ENCODE measurements at places on chromosomes 3 and 15.

- no peak for DNase-seq
Measured at GRCh38 chr3:73753985-73754384, 129.2 kb upstream of the PDZRN3 start.

GRCh38 chr3:89025185-89025584, 82.2 kb upstream of the EPHA3 start:
- no peak for DNase-seq

DNA sequence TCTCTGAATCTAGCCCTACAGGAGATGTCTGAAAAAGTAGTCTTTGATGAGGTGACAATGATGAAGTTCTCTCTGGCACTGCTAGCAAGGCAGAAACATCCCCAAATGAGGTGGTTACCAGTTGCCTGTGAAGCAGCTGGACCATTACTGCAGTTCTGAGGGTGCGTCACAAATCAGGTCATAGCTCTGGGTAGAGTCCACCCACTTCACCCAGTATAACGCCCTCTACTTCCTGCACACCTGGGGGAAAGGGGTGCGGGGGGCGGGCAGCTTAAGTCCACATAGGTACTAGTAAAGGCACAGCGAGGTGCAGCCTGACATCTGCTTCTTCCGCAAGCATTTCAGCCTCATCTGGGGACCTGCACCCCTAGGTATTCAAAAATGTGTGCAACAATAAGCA, 13.4 kb upstream of the SATB1 start:
- peak; percentile 35 for DNase-seq

DNA sequence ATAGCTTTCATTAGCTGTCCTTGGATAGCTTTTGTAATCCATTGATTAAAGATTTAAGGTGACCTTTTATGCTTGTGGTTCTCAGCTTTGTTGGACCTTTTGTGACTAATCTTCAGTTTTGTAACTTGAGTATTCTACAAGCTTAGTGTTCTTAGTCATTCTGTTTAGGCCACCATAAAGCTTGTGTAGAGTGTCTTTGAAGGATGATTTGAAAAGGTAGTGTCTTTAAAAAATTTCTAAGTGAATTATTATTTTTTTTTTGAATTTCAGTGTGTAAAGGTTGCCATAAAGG, 7.5 kb downstream of the MORF4L1 start:
- DNase-seq: no peak

- DNase-seq: no peak
Measured at GRCh38 chr3:125043599-125044151, 12.1 kb downstream of the HEG1 start.

DNA sequence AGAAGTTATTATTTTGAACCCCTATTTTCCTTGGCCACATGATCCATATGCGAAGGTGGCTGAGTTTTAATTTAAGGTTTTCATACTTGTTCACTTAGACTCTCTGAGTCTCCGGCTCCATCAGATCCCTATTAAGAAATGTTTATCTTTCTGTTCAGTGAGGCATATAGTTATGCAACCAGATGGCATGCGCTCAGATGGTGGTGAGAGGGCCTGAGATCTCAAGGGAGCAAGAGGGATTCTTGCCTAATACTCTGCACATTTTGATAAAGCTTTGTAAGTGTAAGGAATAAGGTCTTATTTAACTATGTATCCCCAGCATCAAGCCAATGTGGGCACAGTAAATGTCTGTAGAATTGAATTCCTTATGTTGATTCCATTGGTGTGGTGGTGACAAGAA, 78.9 kb upstream of the DPH6 start:
- DNase-seq: no peak

Data from stimulated activated naive CD4-positive, alpha-beta T cell treated with Interleukin-2 at 50 U/mL for 16 hours (primary cell).